Activated CD8-positive, alpha-beta memory T cell treated with anti-CD3 and anti-CD28 coated beads, Interleukin-2, amount 10 ng/mL, durations not matched to agents 7 days and 5 days (primary cell): ENCODE measurements at places on chromosomes 2 and 18.

- H3K4me3 ChIP-seq = peak overlapping the region; percentile 97
- DNase-seq = no peak
- H3K36me3 ChIP-seq = peaks cover 9% of the 10 kb centered on the region
- no peaks in the 10 kb centered on the region for H3K27me3 ChIP-seq
- H3K4me1 ChIP-seq = peaks cover 29% of the 10 kb centered on the region
Measured at GRCh38 chr18:47149457-47150028, 757 bp downstream of the HDHD2 start.

- H3K27ac ChIP-seq = no peak within 1 kb of the TSS
- peaks cover 13% of the 10 kb centered on the region for H3K27me3 ChIP-seq
- H3K4me1 ChIP-seq = no peaks in the 10 kb centered on the region
- no peak within 1 kb of the TSS for H3K4me3 ChIP-seq
- no peak for DNase-seq
Measured at GRCh38 chr18:14747513-14748474, at the start of gene ANKRD30B. ANKRD30B (plus strand) TSS chr18:14748172; CDS start chr18:14748420, 248 bp downstream.

DNA sequence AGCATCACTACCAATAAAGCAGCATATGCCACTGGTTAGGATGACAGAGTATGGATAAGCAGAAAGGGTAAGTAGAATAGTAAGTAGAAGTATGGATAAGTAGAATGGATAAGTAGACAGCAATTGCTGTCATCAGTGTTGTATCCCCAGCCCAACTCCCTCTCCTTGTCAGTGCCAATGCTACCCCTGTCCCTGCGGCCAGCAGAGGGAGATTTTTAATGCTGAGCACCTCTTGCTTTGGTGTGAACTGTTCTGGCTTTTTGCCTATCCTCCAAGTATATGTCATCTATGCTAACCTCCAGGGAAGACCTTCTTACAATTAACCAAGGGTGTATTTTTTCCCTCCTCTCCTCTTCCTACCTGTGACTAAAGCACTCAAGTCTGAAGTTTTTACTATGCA is 136.7 kb upstream of the SPHKAP start:
- no peaks in the 10 kb centered on the region for H3K36me3 ChIP-seq
- DNase-seq = no peak
- no peaks in the 10 kb centered on the region for H3K4me1 ChIP-seq

- H3K36me3 ChIP-seq = no peaks in the 10 kb centered on the region
- DNase-seq = no peak
- no peaks in the 10 kb centered on the region for H3K4me1 ChIP-seq
- H3K4me3 ChIP-seq = no peak overlapping the region
- no peak overlapping the region for H3K27ac ChIP-seq
Measured at GRCh38 chr2:224133387-224133786, 94.3 kb upstream of the SERPINE2 start.

GRCh38 chr2:112699984-112700667 is 20.7 kb upstream of the NT5DC4 start:
- H3K4me3 ChIP-seq = no peak overlapping the region
- peaks cover 2% of the 10 kb centered on the region for H3K36me3 ChIP-seq
- H3K27me3 ChIP-seq = peaks cover 18% of the 10 kb centered on the region
- peak; percentile 19 for DNase-seq
- H3K4me1 ChIP-seq = peaks cover 23% of the 10 kb centered on the region
- no peak overlapping the region for H3K27ac ChIP-seq

DNA sequence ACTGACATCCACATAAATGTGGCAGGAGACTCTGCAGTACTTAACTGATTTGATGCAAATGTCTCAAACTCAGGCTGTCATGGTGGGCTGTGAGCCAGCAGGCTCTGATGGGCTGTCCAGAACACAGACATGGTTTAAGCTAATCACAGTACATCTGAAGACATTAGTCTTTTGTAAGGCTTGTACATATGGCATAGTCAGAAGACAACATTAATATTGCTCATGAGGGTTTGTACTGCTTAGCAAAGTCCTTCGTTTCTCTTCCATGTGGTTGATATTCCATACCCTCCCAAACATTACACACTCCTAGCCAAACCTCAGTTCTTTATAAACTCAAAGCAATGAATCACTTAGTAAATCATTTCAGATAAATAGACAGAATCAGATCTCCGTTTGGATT is 330.6 kb downstream of the RND3 start:
- no peaks in the 10 kb centered on the region for H3K36me3 ChIP-seq
- no peaks in the 10 kb centered on the region for H3K27me3 ChIP-seq

- peaks cover 35% of the 10 kb centered on the region for H3K27me3 ChIP-seq
- no peak overlapping the region for H3K27ac ChIP-seq
- no peaks in the 10 kb centered on the region for H3K4me1 ChIP-seq
- H3K4me3 ChIP-seq = no peak overlapping the region
- H3K36me3 ChIP-seq = no peaks in the 10 kb centered on the region
Measured at GRCh38 chr2:43853141-43854081, 14.6 kb downstream of the ABCG8 start.

DNA sequence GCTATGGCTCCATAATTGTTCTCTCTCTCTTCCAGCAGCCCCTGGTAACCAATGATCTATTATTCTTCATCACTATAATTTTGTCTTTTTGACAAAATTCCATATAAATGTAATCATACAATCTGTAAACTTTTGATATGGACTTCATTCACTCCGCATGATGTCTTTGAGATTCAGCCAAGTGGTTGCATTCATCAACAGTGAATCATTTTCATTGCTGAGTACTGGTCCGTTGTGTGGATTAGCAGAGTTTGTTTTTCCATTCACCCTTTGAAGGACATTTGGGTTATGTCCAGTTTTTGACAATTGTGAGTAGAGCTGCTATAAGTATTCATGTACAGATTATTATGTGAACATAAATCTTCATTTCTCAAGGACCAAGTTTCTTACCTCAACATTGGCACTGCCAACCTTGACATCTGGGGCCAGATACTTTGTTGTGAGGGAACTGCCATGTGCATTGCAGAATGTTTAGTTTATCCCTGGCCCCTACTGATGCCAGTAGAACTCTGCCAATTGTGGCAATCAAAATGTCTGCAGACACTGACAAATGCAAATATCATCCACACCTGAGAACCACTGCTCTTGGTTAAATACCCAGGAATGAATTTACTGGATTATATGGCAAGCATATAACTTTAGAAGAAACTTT is 48.4 kb upstream of the BCL2L11 start:
- H3K36me3 ChIP-seq = peaks cover 2% of the 10 kb centered on the region
- no peak for DNase-seq
- no peaks in the 10 kb centered on the region for H3K4me1 ChIP-seq
- H3K27ac ChIP-seq = no peak overlapping the region
- H3K27me3 ChIP-seq = peaks cover 56% of the 10 kb centered on the region
- H3K4me3 ChIP-seq = no peak overlapping the region

GRCh38 chr18:59068276-59069071 is 71.2 kb upstream of the SEC11C start:
- no peak for DNase-seq
- no peaks in the 10 kb centered on the region for H3K36me3 ChIP-seq

DNA sequence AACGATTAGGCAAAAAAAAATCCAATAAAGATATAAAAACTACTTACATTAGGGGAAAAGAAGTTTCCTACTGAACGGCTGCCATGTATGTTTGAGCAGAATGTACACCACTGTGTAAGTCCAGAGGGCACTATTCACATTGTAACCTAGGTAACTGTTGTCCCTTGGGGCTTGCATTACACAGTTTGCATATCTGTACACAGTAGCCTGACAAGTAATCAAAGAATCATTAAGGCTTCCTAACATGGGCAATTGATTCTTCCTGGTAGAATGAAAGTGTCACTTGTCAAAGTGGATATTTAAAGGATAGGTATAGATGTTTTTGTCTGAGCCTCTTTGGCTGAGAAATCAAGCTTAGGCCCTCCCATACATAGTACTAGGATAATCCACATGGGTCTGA is 39.1 kb downstream of the PLEK start:
- H3K36me3 ChIP-seq = peaks cover 49% of the 10 kb centered on the region
- H3K4me3 ChIP-seq = no peak overlapping the region
- H3K4me1 ChIP-seq = peaks cover 21% of the 10 kb centered on the region
- H3K27ac ChIP-seq = no peak overlapping the region
- H3K27me3 ChIP-seq = no peaks in the 10 kb centered on the region
- no peak for DNase-seq

DNA sequence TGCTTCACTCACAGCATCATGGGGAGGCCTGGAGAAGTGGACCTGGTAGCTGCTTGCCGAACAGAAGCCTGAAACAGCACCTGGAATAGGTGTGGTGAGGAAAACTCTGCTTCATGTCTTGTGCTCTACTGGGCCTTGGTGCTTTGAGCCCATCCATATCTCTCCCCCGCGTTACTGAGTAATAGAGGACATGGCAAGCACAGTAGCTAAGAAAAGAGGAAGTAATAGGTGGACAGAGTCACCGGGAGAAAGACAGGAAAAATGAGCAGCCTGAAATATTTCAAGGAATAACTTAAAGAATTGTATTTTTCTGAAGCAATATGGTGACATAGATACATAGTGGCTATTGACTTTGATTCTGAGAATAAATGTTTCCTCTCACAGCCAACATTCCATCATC is 14.0 kb upstream of the HNMT start:
- H3K36me3 ChIP-seq = no peaks in the 10 kb centered on the region
- H3K27me3 ChIP-seq = no peaks in the 10 kb centered on the region
- H3K27ac ChIP-seq = no peak overlapping the region
- no peak overlapping the region for H3K4me3 ChIP-seq
- peaks cover 10% of the 10 kb centered on the region for H3K4me1 ChIP-seq

GRCh38 chr2:164257742-164258141 is 363.5 kb downstream of the GRB14 start:
- no peaks in the 10 kb centered on the region for H3K36me3 ChIP-seq
- H3K27me3 ChIP-seq = no peaks in the 10 kb centered on the region
- DNase-seq = no peak

- H3K4me3 ChIP-seq = no peak overlapping the region
- H3K36me3 ChIP-seq = no peaks in the 10 kb centered on the region
- no peaks in the 10 kb centered on the region for H3K27me3 ChIP-seq
- no peaks in the 10 kb centered on the region for H3K4me1 ChIP-seq
- H3K27ac ChIP-seq = no peak overlapping the region
Measured at GRCh38 chr2:46135228-46135855, 161.9 kb upstream of the EPAS1 start.

GRCh38 chr2:23453836-23454460 is 69.0 kb downstream of the KLHL29 start:
- no peak for DNase-seq
- peaks cover 39% of the 10 kb centered on the region for H3K27me3 ChIP-seq
- H3K36me3 ChIP-seq = no peaks in the 10 kb centered on the region
- no peak overlapping the region for H3K4me3 ChIP-seq

GRCh38 chr2:107592280-107592624 is 234.4 kb upstream of the RGPD4 start:
- no peak overlapping the region for H3K27ac ChIP-seq
- H3K36me3 ChIP-seq = no peaks in the 10 kb centered on the region
- no peak overlapping the region for H3K4me3 ChIP-seq

DNA sequence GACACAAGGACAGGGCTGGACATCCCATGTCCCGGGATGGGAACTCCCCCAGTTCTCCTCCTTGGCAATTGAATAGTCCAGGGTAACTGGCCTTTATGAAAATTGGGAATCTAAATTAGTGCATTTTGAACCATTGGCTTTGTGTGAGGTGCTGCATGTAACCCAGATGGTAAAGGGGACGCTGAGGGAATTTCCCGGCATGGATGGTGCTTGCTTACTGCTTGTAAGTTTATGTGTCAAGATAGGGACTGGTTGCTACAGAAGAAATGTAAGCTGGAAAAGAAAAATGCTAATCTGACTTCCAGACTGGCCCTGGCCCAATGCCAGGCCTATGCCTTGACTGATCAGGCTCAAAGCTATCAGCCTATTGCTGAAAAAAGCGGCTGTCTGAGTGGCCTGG is 1096.7 kb upstream of the DDX18 start:
- no peaks in the 10 kb centered on the region for H3K27me3 ChIP-seq
- no peaks in the 10 kb centered on the region for H3K4me1 ChIP-seq
- no peak overlapping the region for H3K27ac ChIP-seq

- no peaks in the 10 kb centered on the region for H3K4me1 ChIP-seq
- H3K4me3 ChIP-seq = no peak overlapping the region
- DNase-seq = no peak
- peaks cover 35% of the 10 kb centered on the region for H3K27me3 ChIP-seq
- no peaks in the 10 kb centered on the region for H3K36me3 ChIP-seq
- H3K27ac ChIP-seq = no peak overlapping the region
Measured at GRCh38 chr2:26613241-26614215, 27.6 kb downstream of the CIB4 start.

DNA sequence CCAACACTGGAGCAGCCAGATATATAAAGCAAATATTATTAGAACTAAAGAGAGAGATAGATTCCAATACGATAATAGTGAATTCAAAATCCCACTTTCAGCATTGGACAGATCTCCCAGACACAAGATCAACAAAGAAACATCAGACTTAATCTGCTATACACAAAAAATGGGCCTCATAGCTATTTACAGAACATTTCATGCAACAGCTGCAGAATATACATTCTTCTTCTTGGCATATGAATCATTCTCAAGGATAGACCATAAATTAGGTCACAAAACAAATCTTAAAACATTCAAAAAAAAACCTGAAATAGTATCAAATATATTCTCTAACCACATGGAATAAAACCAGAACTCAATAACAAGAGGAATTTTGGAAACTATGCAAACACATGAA is 23.8 kb upstream of the BAZ2B start:
- no peaks in the 10 kb centered on the region for H3K4me1 ChIP-seq
- H3K27me3 ChIP-seq = no peaks in the 10 kb centered on the region
- no peak for DNase-seq
- H3K4me3 ChIP-seq = no peak overlapping the region
- H3K27ac ChIP-seq = no peak overlapping the region

- no peaks in the 10 kb centered on the region for H3K27me3 ChIP-seq
- H3K27ac ChIP-seq = no peak overlapping the region
- no peaks in the 10 kb centered on the region for H3K4me1 ChIP-seq
Measured at GRCh38 chr2:79670198-79670597, 157.3 kb downstream of the CTNNA2 start.

DNA sequence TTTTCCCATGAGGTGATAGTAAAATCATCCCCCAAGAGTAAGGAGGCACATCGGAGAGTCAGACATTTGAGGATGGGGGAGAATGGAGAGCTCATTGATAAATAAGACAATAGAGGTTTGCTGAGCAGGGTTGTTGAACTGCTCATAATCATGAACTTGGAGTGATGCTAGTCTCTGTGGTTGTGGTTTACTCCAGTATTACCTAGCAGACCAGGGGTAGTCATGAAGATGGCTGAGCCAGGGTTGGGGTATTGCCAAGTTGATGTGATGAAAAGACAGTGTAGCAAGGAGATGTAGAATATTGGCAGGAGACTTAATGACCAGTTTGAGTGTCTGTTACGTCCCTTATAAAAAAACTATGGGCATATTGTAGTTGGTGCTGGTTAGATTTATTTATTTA is 25.4 kb downstream of the CYBRD1 start:
- H3K36me3 ChIP-seq = no peaks in the 10 kb centered on the region
- H3K27me3 ChIP-seq = peaks cover 18% of the 10 kb centered on the region
- no peak overlapping the region for H3K4me3 ChIP-seq
- no peak for DNase-seq
- peaks cover 9% of the 10 kb centered on the region for H3K4me1 ChIP-seq

GRCh38 chr2:238321467-238321866 is 1.1 kb downstream of the TRAF3IP1 start:
- H3K4me1 ChIP-seq = peaks cover 18% of the 10 kb centered on the region
- H3K27me3 ChIP-seq = peaks cover 11% of the 10 kb centered on the region
- peak overlapping the region; percentile 65 for H3K4me3 ChIP-seq
- no peak overlapping the region for H3K27ac ChIP-seq
